Activated CD4-positive, alpha-beta T cell treated with anti-CD3 and anti-CD28 coated beads for 24 hours (primary cell): ENCODE measurements at places on chromosomes 2 and 18.
A peak's percentile ranks its signal among the peaks of the same experiment; 100 is the strongest.

DNA sequence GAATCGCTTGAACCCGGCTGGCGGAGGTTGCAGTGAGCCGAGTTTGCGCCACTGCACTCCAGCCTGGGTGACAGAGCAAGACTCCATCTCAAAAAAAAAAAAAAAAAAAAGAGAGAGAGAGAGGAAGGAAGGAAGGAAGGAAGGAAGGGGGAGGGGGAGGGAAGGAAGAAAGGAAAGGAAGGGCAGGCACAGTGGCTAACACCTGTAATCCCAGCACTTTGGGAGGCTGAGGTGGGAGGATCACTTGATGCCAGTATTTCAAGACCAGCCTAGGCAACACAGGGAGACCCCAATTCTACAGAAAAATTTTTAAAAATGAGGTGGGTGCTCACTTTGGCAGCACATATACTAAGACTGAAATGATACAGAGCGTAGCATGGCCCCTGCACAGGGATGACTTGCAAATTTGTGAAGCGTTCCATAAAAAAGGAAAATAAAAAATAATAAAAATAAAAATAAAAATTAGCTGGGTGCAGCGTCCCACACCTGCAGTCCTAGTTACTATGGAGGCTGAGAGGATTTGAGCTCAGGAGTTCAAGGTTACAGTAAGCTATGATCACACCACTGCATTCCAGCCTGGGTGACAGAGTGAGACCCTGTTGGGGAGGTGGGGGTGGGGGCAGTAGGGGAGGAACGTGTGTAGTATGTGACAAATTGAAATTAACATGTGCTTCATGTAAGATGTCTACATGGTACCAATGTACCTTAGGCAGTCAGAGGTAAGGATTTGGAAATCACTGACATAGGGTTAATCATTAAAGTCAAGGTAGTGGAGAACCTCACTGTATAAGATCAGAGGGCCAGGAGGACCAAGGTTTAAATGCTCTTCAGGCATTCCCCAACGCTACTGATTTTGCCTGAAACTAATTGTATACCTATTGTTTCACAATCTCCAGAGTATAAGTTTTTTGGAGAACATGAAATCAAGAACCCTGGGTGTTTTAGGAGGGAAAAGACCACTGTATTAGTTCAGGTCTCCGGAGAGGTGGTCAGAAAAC, 1.4 kb downstream of the WDCP start:
- DNase-seq = no peak

- DNase-seq = no peak
These were observed 99.6 kb upstream of the MGAT5 start for GRCh38 chr2:134154246-134154645.

- no peak for DNase-seq
These were observed 89.6 kb upstream of the PKDCC start for GRCh38 chr2:41958251-41958650.

- DNase-seq = no peak
These were observed 142.7 kb downstream of the VAPA start for GRCh38 chr18:10056506-10056905.

- no peak for DNase-seq
These were observed 129.5 kb downstream of the EVA1A start for GRCh38 chr2:75431276-75431675.

- DNase-seq = no peak
These were observed 309.3 kb downstream of the ZNF521 start for GRCh38 chr18:25042641-25043051.

DNA sequence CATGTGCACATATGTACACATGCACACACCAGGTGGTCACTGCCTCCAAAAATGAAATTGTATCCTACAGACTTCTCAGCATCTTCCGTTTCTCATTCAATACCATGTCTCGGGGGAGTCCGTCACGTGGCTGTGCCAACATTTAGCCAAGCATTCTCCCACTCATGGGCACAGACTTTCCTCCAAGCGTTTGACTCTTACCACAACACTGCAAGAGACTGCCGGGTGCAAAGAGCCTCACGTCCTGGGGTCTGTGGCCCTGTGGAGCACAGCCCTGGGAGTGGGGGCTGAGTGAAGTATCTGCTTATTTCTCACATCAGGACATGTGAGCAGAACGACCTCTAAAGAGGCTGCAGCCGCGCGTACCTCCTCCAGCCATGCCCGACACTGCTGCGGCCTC, 28.0 kb downstream of the HDAC4 start:
- DNase-seq = no peak

DNA sequence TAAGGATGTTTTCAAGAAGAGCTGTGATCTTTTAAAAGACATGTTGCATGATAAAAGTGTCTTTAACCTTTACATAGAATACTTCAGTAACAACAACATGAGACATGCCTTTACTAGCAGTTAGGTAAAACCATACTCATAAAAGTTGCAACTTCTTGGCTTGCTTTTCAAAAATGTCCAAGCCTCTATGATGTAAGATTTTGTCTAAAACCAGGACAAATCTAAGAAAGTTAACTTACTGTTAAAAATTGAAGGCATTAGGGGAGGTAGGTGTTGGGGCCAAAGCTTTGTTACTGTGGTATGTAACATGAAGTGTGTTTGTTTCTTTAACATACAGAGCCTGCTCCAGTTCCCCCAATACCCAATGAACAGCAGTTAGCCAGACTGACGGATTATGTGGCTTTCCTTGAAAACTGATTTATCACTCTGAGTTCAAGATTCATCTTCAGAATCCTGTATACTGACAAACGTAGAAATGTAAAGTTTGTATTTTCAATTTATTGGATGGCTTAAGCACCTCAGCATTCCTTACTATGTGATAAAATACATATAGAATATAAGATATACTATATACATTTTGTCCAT, 11.7 kb downstream of the COPS8 start:
- no peak for DNase-seq

DNA sequence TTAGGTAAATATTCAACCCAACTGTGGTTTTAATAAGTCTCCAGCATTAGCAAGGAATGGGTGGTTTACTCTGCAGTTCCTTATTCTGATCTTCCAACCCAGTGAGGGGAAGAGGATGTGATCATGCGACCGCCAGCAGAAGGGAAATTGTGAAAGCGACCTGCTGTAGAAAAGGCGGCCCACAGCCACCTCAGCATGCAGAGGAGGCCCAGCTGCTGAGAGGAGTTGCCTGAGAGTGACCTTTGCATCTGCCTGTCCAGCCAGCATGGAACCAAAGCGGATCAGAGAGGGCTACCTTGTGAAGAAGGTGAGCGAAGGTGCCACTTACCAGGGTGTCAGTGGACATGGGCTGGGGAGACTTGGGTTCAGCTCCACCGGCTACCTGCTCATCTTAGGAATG, at the start of gene PLEK:
PLEK (plus strand) TSS at position 196 of the 400 bp plus-strand sequence; CDS start at position 266, 70 bp downstream.
- DNase-seq = no peak

DNA sequence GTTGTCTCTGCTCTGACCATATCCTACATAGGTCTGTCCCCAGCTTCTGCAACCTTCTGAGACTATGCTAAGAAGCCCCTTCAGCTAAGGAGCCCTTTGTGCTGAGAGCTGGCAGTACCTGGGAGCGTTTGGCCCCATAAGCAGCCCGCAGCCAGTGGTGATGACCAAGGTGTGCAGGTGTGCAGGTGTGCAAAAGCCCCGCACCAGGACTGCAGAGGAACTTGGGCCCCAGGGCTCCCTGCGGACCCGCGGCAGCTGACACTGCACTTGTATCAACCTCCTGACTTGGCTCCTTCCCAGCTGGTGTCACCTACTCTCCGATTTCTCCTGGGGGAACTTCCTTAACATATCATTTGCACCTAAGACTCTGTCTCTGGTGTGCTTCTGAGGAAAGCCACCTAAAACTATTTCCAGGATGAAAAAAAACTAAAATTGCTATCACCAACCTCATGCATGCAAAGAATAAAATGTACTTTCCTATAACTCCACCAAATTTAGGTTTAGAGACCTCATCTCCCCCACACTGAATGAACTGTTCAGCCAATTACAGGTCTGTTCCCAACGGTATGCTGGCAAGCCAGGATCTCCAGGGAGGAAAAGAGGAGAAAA, 16.1 kb upstream of the GNAL start:
- no peak for DNase-seq

GRCh38 chr2:14322306-14322705, 310.2 kb upstream of the LRATD1 start:
- no peak for DNase-seq

GRCh38 chr18:54551590-54551989, 39.5 kb upstream of the DYNAP start:
- no peak for DNase-seq

DNA sequence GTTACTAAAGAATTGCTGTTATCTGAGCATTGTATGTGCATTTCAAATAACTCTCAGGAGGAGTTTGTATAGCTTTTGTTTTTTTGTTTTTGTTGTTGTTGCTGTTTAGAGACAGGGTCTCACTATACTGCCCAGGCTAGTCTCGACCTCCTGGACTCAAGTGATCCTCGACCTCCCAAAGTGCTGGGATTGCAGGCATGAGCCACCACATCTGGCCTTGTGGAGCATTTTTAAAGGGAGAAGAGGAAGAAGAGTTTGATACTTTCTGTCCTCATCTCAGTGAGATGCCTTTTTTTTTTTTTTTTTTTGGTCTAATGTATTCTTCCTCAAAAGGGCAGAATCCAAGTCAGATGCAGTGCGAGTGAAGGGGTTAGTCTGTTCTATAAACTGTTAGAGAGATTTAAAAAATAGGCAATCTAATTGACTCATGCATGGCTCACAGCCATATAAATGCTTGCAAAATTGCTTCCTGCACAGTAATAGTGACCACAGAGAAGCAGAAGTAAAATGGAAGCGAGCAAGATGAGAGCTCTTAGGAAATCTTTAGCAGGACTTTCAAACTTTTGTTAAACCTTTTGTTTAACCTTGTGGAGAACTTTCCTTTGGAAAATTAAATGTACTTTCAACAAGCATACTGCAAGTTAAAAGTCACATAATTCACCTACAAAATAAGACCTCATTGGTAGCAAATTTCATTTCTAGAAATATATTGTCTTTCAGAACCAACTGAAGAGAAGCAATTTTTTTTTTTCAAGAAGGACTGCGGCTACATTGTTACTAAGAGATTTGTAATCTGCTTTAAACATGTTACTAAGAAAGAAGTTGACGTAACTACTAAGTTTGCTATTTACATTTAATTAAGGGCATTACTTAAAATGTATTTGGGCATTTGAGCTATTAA, 52.3 kb upstream of the ROCK1 start:
- DNase-seq = no peak

- DNase-seq = peak; percentile 18
These were observed 404.3 kb downstream of the XIRP2 start for GRCh38 chr2:167292430-167293171.

DNA sequence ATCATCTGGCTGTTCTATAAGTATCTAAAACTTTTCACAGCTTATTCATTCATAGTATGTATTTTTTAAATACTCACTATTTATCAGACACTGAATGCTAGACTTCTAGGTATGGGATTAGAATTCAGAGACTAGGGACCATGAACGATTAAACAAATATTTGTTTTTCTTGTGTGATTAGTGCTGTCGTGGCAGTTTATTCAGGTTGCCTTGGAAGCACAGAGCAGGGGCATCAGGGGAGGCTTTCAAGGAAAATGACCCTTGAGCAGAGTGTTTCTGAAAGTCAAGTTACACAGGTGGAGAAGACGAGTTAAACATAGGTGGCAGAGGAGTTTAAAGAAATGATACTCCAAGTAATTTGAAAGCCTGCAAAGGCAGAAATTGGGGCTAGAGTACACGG, 5.7 kb downstream of the SPOPL start:
- no peak for DNase-seq

DNA sequence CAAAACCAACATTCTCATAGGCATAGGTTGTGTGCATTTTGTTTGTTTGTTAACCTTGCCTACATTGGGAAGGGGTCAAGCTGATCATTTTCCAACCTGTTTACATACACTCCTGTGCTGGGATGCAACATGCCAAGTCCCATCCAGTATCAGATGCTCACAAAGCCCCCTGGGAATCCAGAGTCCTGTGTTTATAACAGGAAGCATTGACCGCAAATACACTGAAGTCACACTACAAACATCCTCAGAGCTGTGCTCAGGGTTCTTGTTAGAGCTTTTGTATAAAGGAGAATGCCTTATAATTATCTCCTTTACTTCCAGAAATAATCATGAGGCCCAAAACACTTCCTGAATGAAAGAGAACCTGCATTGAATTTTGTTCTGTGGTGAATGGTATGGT, 488.7 kb upstream of the TCF4 start:
- DNase-seq = no peak

DNA sequence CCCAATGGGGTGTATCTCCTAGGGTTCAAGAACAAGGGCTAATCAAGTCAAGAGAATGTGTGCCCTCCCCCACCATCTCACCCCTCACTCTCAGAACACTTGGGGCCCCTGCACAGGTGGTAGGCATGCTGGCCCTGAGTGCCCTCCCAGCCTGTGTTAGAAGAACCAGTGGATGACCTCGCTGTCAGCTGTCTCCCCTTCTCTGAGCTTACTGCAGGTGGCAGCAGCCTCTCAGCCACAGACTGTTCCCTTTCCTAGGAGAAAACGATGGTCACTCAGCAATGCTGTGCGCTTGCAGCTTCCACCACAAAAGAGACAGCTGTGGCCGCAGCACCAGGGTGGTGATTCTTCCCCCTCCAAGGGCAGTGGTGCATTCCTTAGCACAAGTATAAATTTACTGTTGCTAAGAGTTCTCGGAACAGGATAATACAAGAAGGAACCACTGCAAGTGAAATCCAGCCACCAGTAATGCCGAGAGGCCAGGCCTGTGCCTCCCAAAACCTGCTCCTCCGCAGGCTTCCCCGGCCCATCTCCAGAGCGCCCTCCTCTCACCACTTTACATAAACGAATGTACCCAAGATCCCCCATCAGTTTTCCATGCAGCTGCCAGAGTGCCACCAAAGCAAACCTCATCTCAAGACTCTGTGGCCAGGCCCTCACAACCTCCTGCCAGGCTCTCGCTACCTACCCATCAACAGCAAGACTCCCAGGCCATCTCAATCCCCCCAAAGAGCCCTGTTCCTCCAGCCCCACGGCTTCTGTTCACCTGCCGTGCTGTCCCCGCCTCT, 935 bp upstream of the RAMP1 start:
- no peak for DNase-seq

GRCh38 chr2:201466050-201466675, 14.6 kb downstream of the STRADB start:
- DNase-seq = no peak

DNA sequence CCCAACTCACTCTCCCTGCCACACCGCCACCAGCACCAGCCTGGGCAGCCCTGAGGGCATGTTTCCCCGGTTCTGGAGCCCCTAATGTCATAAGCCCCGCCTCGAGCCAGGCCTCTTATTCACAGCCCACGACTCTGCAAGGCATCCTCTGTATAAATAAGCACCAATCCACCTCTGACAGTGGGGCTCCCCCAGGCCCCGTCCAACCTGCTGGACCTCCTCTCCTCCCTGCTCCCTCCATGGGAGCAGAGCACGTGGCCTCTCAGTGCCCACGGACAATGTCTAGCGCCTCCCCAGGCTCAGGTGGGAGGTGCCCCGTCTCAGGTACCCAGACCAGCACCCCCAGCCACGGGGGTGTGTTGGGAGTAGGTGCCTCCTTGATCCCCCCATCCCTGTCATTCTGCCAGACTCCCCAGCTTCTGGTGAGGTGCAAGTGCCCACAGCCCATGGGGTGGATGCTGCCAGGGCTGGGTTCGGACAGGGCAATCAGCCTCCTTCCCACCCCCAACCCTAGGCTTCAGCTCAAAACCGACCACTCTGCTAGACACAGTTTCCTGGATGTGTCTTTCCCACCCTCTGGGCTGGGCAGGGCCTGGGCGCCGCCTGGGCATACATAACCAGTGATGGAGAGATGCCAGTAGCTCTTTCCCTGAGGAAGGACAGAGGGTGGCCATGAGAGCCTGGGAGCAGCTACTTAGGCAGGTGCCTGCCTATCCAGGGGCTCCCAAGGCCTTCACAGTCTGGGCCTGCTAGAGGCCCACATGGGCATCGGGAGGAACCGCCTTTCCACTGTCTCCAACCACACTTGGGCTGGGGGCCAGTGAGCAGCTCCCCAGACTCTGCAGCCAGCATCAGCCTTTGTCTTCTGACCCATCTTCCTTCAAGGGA, 1.6 kb upstream of the ADRA2B start:
- DNase-seq = no peak
